ENCODE measurements at places on chromosomes 2 and 18. TPM values are rescaled to one million over a fixed set of nuclear protein-coding genes. Genes with fewer than 3 reads are reported as not detected.

CDH19 gene
- not detected for total RNA-seq

KCMF1 gene
- total RNA-seq, result 118 TPM

DSG1 gene
- not detected for total RNA-seq

RGPD3 gene
- total RNA-seq, result 0.21 TPM

IL36B gene
- total RNA-seq, result not detected

CFC1 gene
- not detected for total RNA-seq

HOXD13 gene
- total RNA-seq, result 4.2 TPM

TTN gene
- total RNA-seq, result 0.02 TPM

Data from A172 (cell line).